Stimulated activated CD8-positive, alpha-beta memory T cell treated with anti-CD3 and anti-CD28 coated beads, Interleukin-2, amount 100 ng/mL, for 48 hours (primary cell): ENCODE measurements at places on chromosomes 4 and X.

DNA sequence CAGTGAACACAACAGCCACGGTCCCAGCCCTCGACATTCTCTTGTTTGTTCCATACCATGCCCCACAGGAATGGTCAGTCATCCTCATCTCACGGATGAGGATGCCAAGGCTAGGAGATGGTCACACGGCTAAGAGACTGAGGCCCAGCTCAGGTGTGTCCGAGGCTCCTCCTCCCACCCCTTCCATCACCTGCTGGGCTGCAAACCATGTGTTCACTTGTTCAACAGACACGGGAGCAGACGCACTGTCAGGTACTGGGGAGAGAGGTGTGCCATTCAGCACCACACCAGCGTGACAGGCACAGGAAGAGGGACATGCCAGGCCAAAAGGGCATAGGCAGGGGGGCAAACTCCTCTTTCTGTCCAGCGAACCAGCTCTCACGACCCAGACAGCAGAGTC, 45.9 kb downstream of the ABLIM2 start:
- no peak for DNase-seq

DNA sequence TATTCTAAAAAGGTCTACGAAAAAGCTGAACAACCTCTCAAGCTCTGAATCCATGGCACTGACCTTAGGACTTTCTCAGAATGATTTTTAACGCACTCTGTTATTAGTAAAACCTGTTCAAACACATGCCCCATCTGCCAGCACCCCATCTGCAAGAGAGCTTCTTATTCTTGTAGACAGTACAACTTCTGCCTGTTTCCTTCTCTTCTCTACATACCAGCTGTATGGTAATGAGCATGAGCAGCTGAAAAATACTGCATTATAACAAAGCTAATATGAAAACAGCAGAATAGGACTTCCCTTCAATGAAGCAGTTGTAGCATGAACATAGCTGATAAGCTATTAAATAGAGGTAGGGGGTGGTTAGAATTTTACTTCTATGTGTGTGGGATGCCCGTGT, 167.9 kb downstream of the FBXW7 start:
- no peak for DNase-seq

DNA sequence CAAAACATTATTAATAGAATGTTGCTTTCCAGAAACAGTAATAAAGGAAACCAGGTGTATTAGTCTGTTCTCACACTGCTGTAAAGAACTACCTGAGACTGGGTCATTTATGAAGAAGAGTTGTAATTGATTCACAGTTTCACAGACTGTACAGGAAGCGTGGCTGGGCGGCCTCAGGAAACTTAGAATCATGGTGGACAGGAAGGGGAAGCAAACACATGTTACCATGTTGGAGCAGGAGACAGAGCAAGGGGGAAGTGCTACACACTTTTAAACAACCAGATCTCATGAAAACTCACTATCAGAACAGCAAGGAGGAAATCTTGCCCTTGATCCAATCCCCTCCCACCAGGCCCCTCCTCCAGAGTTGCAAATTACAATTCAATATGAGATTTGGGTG, 815.8 kb downstream of the TRIML1 start:
- DNase-seq: no peak

GRCh38 chrX:154718616-154719015, 32.3 kb downstream of the GAB3 start:
- no peak for DNase-seq

GRCh38 chrX:63434206-63434605, 83.1 kb upstream of the SPIN4 start:
- no peak for DNase-seq

- no peak for DNase-seq
These were observed 278.4 kb downstream of the IL15 start for GRCh38 chr4:141914746-141915145.

DNA sequence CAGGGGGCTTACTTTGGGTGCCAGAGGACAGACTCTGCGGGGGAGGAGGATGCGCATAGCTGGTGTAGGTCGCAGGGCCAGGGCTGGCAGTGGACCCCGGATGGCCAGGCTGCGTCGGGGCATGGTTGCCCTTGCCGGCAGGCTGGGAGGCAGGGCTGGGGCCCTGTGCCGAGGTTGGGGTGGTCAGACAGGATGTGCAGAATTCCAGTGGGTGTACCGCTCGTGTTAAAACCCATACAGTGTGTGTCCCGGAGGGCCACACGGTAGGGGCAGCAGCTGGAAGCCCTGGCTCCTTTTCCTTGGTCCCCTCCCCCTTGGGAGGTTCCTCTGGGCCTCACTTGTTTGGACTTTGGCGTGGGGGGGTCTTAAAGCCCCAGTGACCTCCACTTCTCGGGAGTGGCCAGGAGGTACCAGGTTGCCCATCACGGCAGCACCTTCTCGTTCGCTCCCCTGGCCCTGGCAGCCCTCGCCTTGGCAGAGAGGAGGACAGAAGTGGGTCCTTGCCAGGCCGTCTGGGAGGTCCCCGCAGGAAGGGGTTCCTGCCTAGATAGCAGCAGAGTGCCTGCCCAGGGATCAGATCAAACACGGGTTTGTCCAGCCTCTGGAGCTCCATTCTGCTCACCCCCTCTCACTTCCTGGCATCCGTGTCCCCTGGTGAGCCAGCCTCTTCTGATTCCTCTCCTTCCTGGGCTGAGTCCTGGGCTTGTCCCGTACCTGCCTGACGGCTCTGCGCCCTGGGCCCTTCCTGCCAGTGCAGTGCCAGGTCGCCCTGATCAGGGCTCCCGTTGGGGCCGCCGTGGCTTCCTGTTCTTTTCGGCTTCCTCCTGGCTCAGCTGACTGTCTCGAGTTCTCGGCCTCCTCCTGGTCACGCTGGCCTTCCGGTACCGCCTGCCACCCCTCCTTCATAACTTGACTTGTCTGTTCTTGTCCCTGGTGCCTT, 56.7 kb upstream of the HGFAC start:
- no peak for DNase-seq

DNA sequence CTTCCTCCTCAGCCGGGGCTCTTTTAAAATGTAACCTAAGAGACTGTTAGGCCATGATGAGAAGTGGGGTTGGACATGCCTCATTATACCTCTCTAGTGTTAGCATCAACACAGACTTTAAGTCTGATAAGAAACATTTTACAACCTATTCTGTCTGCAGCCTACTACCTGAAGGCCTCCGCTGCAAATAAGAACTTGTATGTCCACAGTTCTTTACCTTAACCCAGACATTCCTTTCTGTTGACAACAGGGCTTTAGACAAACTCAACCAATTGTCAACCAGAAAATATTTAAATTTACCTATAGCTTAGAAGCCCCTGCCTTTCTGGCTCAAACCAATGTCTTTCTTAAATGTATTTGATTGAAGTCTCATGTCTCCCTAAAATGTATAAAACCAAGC, 1418.6 kb downstream of the STIM2 start:
- no peak for DNase-seq

GRCh38 chr4:987624-988513, 1.0 kb downstream of the IDUA start:
- DNase-seq: no peak

GRCh38 chr4:77194366-77194765, 37.4 kb downstream of the CCNG2 start:
- DNase-seq: no peak

DNA sequence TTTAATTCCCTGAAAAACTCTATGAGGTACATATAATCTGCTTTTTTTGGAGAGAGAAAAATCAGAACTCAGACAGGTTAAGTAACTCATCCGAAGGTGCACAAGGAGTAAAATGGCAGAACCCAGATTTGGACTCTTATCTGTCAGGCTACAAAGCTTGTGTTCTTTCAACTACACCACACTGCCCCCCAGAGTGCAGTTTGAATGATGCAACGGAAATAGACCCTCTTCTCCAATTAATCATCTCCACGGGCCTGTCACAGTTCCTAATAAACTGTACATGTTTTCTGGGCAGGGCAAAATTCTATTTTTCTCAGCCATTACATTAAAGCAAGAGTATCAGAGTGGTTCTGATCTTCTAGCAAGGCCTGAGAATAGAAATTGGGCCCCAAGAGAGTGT, 35.3 kb upstream of the DCX start:
- no peak for DNase-seq

DNA sequence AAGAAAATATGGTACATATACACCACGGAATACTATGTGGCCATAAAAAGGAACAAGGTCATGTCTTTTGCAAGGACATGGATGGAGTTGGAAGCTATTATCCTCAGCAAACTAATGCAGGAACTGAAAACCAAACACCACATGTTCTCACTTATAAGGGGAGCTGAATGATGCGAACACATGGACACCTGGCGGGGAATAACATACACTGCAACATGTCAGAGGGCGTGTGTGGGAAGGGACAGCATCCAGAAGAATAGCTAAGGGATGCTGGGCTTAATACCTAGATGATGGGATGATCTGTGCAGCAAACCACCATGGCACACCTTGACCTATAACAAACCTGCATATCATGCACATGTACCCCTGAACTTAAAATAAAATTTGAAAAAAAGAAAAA, 19.5 kb upstream of the CNKSR2 start:
- DNase-seq: no peak

- DNase-seq: no peak
These were observed 182.0 kb downstream of the ARHGAP24 start for GRCh38 chr4:85656759-85657505.

DNA sequence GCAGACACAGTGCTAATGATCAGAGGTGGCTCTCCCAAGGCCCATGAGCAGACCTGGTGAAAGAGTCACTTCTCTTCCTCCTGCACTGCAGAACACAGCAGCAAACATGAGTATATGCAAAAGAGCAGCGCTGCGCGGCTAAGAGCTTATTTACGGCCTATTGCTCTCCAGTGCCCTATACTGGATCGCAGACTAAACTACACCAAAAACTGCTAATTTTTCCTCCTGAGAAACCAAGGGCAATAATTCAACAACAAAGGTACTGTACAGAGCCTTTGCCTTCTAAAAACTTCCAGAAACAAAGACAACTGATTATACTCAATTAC, 702.5 kb downstream of the ARAP2 start:
- DNase-seq: no peak

GRCh38 chrX:69025802-69026301, 139.4 kb downstream of the PJA1 start:
- no peak for DNase-seq

- no peak for DNase-seq
These were observed 6.8 kb downstream of the BGN start for GRCh38 chrX:153501530-153501929.

- no peak for DNase-seq
These were observed 256.8 kb upstream of the VCX start for GRCh38 chrX:7586126-7586525.

DNA sequence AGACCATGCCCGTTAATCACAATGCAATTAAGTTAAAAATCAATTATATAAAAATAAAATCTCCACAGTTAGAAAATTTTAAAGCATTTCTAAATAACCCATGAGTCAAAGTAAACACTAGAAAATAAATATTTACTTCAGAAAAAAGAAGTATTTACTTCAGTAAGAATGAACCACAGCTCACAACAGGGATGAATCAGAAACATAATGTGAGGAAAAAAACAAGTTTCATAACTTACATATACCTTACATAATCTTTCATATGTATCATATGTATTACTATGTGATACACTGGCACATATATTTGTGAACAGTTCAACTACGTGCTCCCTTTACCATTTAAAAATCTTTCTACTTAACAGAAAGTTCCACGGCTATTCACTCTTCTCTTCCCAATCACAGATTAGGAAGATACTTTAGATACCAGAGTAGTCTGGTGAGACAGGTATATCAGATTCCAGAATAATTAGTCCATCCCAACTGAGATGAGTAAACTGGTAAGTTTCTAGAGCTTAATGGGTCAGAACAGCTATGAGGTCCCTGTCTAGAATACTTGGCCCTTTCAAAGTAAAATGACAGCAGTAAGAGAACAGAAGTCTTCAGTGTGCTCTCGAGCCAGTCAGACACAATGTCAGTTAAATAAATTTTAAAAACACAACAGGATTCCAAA, 70.3 kb downstream of the SH3RF1 start:
- DNase-seq: no peak

GRCh38 chr4:163744861-163745260, 250.4 kb downstream of the TMA16 start:
- no peak for DNase-seq

- DNase-seq: no peak
These were observed 83.3 kb downstream of the STK32B start for GRCh38 chr4:5134620-5135019.

- no peak for DNase-seq
These were observed 81.6 kb upstream of the HHIP start for GRCh38 chr4:144564358-144564757.

GRCh38 chr4:19756661-19757060, 495.0 kb upstream of the SLIT2 start:
- DNase-seq: no peak

DNA sequence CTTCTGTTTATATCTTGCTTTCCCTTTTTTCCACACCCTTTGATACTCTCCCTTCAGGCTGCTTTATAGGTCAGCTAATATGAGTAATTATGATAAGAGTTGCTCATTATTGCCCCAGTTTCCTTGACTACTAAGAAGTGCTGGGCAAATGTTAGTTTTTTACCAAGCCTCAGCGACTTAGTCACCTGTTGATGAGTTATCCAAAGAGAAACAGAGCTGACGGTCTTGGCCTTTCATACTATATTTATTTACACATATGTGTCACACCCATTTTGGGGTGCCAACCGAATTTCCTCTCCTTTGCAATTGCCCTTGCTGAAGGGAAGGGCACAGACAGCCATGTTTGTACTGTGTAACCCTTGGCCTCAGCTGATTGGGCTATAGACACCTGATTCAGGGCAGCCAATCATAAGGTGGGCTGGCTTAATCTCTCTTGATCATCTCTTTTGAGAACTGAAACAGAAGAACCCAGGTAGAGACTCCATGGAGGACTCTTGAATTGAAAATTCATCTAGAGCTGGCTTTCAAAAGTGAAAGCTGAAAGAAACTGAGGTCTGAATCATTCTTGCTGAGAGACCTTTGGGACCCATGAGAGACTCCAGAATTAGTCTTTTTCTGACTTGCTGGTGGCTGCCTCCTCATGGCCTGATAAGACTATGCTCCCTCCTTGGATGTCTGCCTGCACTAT, 111.7 kb upstream of the RPS6KA3 start:
- DNase-seq: no peak

GRCh38 chr4:64940698-64941097, 531.4 kb upstream of the TECRL start:
- DNase-seq: no peak

- no peak for DNase-seq
These were observed 119.6 kb downstream of the GATB start for GRCh38 chr4:151641167-151641566.

DNA sequence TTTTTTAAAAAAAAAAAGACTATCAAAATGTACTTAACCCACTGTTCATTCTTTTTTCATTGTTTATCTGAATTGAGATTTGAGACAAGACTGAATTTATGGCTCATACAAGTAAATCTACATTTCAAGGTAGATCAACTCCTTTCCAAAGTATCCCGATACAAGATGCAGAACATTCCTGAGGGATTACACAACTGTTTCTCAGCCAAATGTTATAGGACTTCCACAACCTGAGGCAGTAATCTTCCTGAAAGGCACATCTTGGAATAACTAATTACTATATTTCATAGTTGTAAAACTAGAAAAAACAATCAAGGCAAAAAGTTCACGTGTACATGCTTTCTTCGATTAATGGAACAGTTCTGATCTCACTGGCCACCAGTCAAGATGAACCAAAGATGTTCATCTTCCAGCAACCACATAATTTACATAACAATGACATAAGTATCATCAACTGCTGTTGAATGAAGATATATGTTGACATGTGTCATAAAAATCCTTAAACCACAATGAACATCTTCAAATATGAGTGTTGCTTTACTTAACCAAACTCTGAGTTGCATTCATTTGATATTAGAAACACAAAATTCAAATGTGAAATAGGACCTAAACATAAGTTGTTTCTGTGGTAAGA, 225.2 kb upstream of the DKK2 start:
- no peak for DNase-seq

- no peak for DNase-seq
These were observed 40.2 kb upstream of the TET2 start for GRCh38 chr4:105106426-105106825.
